ENCODE measurements at places on chromosomes 16 and 17. TPM values are rescaled to one million over a fixed set of nuclear protein-coding genes. Genes with fewer than 3 reads are reported as not detected.

Gene PIPOX
- 0.82 TPM for total RNA-seq

Gene MAF
- total RNA-seq: 49.8 TPM

Gene CD300H
- total RNA-seq: not detected

Gene CFAP97D1
- total RNA-seq: not detected

Gene SDR42E1
- total RNA-seq: 2.0 TPM

Gene MT1F
- 199 TPM for total RNA-seq

Gene CD7
- 1.6 TPM for total RNA-seq

Gene KRT36
- total RNA-seq: not detected

Gene KRT222
- not detected for total RNA-seq

Gene SERPINF2
- total RNA-seq: 7.7 TPM

Gene TEKT1
- total RNA-seq: not detected

Gene KCNJ16
- 0.75 TPM for total RNA-seq

Gene PRKAR1A
- total RNA-seq: 352 TPM

Gene RAB26
- 1.1 TPM for total RNA-seq

Gene ABCA5
- total RNA-seq: 55.3 TPM

Gene KRT32
- total RNA-seq: not detected

Gene RUNDC1
- total RNA-seq: 8.5 TPM

Gene ZPBP2
- total RNA-seq: not detected

Gene HBA1
- total RNA-seq: 160 TPM

Gene CACNG1
- total RNA-seq: not detected

Gene TP53TG3D
- total RNA-seq: not detected

Gene MYOCD
- total RNA-seq: 0.48 TPM

Gene TMEM204
- total RNA-seq: 21.4 TPM

Gene TNFSF13
- 70.9 TPM for total RNA-seq

Gene KCNH4
- total RNA-seq: not detected

Gene CDK10
- total RNA-seq: 32.1 TPM

Gene PRSS36
- 6.0 TPM for total RNA-seq

Gene ACSF3
- 22.5 TPM for total RNA-seq

Gene CHST5
- not detected for total RNA-seq

Gene ATP1B2
- 1.4 TPM for total RNA-seq

Gene MPP2
- total RNA-seq: 4.5 TPM

Gene SOX8
- total RNA-seq: 2.9 TPM

Gene CCL2
- total RNA-seq: 39.8 TPM

Gene CHRNE
- 1.9 TPM for total RNA-seq

Gene SLC5A11
- total RNA-seq: 0.28 TPM

Gene CACNB1
- total RNA-seq: 3.5 TPM

Gene MRPS23
- total RNA-seq: 17.1 TPM

Gene PRAC2
- not detected for total RNA-seq

Gene KRT25
- total RNA-seq: not detected

Gene CRISPLD2
- 450 TPM for total RNA-seq

Gene DHX58
- 9.4 TPM for total RNA-seq

Gene KRT40
- total RNA-seq: not detected

Gene HES7
- not detected for total RNA-seq

Gene FSCN2
- 0.31 TPM for total RNA-seq

Gene PNMT
- 0.44 TPM for total RNA-seq

Gene ACE
- 18.3 TPM for total RNA-seq

Gene HSD17B2
- 0.94 TPM for total RNA-seq

Gene RHBDL1
- 0.96 TPM for total RNA-seq

Gene RASD1
- total RNA-seq: 356 TPM

Gene CCL17
- not detected for total RNA-seq

Gene CA4
- total RNA-seq: 30.6 TPM

Gene BAIAP3
- total RNA-seq: 1.5 TPM

Gene OR1G1
- total RNA-seq: not detected

Gene TBX6
- total RNA-seq: not detected

Gene IST1
- total RNA-seq: 230 TPM

Gene CDH13
- 13.7 TPM for total RNA-seq

Gene DGKE
- 6.5 TPM for total RNA-seq
